HCEC 1CT (cell line): ENCODE measurements at places on chromosomes 4 and X.

DNA sequence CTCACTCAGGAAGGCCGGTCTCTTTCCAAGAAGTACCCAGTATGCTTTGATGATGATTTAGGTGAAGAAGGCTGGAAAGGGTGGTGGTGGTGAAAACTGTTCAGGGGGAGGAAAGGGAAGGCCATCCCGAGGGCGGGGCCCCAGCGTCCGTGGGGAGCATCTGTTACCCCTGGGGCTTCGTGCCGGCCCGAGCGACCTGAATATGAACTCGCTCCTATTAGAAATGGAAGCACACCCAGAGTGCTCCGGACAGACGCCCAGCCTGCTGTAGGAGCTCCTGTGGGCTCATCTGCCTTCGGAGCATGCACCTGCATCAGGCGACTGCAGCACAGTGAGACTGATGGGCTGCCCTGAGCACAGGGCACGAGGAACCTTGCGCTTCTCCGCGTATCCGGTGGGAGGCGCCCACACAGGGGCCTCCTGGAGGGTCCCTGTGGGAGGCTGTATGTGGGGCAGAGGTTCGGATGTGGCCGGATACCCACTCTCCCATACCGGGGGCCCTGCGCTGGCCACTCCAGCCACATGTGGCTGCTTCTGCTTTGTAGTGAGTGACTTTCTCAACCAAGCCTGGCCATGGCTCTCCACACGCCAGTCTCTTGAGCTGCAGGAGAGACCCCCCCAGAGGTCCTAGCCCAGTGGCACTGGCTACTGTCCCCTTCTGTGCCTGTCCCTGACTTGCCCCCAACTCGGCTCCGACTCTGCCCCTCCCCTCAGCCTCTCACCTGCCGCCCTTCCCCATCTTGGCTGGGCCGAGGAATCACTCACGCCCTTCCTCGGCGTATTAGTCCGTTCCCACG, 36.7 kb downstream of the FGFRL1 start:
- DNase-seq: no peak

- DNase-seq: no peak
These were observed 303.7 kb downstream of the CAMK2D start for GRCh38 chr4:113457886-113458285.

GRCh38 chr4:80840396-80840795, 190.1 kb upstream of the BMP3 start:
- no peak for DNase-seq

GRCh38 chr4:155675709-155676429, 9.2 kb downstream of the GUCY1A1 start:
- no peak for DNase-seq

DNA sequence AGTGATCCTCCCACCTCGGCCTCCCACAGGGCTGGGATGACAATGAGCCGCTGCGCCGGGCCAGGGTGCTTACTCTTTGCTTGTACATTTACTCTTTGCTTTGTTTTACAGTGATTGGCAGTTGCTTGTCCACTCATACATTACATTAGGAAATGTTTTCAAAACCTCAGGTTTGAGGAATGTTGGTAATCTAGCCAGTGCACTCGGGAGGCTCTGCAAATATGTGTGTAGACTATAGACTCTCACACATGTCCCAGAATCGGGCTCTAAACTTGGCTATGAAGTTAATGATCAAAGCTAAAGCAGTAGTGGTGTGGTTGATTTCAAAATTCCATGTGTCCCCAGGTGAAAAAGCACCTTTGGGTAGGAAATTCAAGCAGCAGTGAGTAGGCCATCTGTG, 20.5 kb downstream of the TRMT44 start:
- DNase-seq: no peak
